ENCODE measurements at places on chromosomes 1 and 21.

- peak; percentile 69 for DNase-seq
Observed at GRCh38 chr1:248823517-248824001, 2.2 kb downstream of the SH3BP5L start.

DNA sequence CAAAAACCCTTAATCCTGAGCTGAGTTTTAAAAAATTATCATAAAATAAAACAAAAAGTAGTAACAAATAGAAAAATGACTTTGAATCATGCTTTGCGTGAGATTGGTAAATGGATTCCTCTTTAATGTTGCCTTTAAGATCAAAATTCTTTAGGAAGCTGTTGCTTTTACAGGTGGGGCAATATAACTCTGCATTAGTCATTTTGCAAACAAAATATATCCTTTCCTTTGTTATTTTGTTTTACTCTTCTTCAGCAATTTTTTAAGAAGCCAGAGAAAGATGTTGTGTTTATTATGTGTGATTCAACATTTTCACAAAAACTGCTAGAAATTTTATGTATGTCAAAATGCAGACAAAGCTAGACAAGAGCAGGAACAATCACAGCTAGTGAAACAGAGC, 50.0 kb downstream of the MARK1 start:
- no peak for DNase-seq

DNA sequence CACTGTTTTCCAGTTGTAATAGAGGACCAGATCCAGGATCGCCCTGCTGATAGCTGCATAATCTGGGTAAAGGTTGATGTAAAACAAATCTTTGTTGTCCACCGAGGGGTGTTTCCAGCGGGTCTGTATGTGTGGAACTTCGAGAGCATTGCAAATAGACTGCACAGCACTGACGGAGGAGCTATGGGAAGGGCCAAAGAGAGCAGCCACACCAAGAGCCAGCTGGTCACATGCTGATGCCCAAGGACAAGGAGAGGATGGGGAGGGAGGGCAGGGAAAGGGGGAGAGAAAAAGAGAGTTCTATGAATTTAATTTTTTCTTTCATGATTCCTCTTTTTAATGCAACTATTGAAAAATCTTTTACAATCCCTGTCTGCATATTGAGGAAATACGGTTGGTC, 250.0 kb downstream of the GRIK1 start:
- DNase-seq: no peak

DNA sequence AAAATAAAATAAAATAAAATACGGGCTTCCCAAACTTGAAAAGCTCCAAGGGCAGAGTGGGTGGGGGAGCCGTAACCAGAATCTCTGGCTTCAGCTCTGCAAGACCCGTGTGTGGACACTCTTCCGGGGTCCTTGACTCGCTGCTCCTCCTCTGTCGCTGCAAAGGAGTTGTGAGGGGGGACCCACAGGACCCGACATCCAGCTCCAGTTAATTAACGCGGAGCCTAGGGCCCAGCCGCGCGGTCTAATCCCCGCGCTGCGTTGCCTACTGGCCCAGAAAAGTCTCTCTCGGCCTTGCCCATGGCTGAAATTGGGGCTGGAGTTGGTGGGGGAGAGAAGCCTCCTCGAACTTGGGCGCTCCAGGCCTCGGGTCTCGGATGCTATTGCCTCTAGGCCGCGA, 1.8 kb downstream of the LMX1A start:
- no peak for DNase-seq

DNA sequence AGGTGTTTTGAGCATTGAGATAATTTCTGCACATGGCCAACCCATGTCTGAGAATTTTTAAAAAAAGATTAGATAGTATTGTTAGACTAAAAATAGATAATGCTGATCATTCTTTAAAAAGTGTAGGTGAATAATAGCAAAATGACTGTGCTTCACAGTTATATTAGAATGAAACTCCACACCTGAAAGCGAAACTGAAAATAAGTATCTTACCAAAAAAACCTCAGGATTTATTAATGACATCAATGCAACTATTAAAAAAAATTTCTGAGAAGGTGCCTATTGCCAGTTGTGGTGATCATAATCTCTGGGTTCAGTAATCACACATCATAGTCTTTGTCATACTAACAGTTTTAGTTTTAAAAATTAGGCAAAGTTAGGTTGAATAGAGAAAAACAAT, 36.5 kb downstream of the PLA2G4A start:
- no peak for DNase-seq

DNA sequence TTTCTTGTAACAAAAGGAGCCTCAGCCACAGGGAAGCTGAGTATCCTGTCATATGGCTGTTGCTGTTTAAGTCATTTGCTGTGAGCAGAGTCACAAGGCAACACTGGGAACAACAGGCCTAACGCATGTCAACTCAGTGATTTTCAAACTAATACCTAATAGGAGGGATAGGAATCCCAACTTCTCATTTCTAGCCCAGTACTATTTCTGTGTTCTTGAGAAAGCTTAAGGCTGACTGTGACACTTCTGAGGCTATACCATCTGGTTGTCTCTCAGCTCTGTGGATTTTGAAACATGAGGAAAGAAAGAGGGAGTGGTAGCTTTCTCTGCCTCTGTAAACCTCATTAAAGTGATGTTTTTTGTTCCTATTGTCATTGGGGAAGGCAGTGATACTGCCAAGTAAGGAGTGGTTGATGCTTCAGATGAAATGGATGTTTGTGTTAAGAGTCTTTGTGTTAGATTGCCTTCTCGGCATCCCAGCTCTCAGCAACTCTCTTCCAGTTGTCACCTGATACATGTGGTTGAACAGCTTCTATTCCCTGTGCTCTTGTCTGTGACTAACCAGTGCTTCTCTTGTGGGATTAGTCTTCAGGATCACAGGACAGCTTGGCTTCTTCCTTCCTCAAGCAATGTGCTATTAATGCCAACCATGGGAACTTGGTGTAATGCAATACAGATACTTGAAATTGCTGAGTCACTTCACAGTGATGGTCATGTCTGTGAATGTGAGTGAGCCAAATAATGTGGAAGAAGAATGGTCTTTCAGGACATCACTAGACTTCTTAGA, 166.8 kb upstream of the IVNS1ABP start:
- DNase-seq: peak; percentile 16

- DNase-seq: no peak
Observed at GRCh38 chr1:55088413-55088812, 49.1 kb downstream of the PCSK9 start.

- no peak for DNase-seq
Observed at GRCh38 chr1:162215902-162216301, 146.4 kb downstream of the NOS1AP start.

DNA sequence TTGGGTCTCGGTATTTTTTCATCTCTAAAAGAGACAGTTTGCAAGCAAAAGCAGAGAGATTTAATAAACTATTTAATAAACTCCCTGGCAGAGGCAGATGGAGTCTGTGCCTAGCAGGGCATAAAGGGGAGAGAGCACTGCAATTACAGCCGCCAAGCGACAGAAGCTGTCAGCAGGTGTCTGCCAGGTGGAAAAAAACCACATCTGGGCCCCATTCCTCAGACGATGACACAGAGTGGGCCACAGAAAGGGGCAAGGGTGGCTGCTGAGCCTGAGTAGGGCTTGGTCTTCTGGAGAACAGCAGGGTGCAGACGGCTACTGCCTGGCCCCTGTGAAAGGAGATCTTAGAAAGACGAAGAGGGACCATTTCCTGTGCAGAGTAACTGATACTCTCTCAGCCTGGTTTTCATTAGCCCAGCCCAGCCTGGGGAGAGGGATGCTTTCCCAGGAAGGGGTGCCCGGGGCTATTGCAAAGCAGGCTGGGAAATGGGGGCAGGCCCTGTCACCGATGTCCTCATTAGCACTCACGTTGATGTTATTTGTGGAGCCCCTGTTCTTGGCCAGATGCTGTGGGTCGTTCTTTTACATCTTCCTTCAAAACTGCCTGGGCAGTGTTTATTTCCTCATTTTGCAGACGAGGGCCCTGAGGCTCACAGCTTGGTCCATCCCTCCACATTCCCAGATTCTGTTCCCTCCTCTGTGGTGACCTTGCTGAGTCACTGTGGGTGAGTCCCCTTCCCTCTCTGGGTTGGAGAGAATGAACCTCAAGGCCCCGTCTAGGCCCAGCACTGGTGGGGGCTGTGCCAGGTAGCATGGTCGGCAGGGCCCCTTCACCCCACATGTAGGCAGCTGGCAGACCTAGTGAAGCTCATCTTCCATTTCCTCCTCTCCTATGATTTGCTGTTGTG, 472.7 kb downstream of the PTPRU start:
- DNase-seq: peak; percentile 79

DNA sequence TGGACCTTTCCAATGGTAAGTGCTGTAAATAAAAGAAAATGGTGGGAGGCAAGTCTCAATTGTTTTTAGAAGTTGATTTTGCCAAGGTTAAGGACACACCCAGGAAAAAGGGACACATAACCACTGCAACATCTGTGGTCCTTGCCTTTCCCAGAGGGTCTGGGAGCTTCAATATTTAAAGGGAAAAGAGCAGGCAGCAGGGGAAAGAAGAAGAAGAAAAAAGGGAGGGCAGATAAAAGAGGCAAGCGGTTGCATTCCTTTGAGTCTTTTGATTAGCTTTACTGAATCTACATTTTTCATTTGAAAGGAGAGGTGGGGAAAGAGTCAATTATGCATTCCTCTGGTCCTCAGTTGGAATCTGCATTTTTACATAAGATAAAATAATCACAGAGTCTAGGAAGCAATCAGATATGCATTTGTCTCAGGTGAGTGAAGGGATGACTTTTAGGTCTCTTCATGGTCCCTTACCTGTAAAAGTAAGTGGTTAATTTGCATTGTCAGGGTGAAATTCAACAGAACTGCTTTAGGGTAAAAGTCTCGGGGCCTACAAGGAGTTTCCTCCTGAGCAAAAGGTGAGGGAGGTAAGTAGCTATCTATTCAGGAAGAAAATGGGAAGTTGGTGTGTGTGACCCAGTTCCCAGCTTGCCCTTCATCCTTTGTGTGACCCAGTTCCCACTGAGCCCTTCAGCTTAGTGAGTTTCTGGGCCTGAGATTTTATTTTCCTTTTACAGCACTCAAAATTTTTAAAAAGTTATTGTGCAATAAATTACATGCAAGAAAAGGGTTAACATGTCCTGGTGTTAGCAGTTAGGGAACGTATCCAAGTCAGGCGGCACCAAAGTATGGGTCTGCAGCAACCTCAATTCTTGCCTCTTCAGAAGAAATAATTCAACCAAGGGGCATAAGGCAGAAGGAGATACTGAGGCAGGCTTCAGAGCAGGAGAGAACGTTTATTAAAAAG, 8.6 kb upstream of the CNIH3 start:
- DNase-seq: no peak

DNA sequence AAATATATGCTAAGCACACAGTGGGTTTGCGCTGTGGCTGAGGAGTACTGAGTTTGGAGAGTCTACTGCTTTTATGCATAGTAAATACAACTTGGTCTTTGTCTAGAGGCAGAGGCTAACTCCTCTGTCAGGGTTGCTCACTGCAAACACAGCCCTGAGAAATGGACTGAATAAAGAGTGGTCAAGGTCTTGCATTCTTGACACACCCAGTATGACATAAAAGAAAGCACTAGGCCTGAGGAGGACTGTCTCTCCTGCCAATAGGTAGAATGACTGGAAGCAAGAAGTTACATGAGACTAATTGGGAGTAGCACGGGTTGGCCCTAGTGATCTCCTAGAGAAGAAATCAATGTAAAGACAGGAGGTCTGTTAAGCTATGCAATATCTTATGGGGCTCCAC, 367.2 kb upstream of the B3GALT2 start:
- DNase-seq: no peak

GRCh38 chr1:211495584-211495983, 3.6 kb upstream of the RD3 start:
- no peak for DNase-seq

- DNase-seq: no peak
Observed at GRCh38 chr1:220872296-220872695, 6.9 kb upstream of the HLX start.

- peak; percentile 28 for DNase-seq
Observed at GRCh38 chr1:117336088-117336817, 31.0 kb upstream of the MAN1A2 start.

DNA sequence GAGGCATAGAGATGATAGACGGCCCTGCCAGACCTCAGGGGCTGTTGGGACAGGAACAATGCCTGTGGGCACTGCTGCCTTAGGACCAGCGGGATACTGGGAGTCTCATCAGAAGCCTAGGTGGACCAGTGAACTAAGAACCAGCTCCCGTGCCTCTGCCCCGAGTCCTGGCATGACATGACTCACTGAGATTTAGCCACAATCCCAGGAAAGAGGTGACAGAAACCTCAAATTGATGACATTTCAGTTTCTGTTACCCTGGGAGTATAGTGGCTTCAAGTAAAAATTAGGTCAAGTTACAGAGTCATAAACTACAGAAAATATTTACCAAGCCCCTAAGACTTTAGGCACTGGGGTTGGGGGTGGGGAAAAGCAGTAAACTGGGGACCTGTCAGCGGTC, 74.6 kb upstream of the GADD45A start:
- DNase-seq: no peak

- no peak for DNase-seq
Observed at GRCh38 chr1:7388141-7388487, 383.0 kb upstream of the VAMP3 start.

DNA sequence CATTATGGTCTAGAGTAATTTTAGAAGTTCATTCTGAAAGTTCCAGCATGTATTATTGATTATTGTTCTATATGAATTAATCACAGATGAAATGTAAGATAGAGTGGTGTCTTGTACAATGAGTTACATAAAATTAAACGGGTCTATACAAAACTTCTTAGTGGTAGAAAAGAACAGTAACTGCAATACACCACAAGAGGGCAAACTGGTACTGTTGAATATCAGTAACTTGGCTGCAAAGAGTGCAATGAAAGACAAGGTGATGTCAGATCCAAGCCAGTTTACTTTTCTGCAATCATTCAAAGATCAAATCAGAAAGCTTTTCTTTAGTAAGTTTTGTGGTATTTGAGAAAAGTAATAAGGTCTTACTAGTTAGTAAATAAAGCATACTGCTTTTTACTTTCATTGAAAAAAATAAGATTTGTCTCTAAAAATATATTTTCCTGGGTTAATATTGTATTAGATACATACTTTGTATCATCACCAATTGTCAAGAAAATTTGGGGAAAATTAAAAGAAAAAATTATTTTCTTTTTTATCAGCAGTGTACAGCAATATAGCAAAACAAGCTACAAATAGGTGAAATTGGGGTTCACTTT, 66.4 kb upstream of the BTG3 start:
- no peak for DNase-seq

GRCh38 chr1:224881762-224882211, 47.7 kb upstream of the DNAH14 start:
- DNase-seq: no peak

DNA sequence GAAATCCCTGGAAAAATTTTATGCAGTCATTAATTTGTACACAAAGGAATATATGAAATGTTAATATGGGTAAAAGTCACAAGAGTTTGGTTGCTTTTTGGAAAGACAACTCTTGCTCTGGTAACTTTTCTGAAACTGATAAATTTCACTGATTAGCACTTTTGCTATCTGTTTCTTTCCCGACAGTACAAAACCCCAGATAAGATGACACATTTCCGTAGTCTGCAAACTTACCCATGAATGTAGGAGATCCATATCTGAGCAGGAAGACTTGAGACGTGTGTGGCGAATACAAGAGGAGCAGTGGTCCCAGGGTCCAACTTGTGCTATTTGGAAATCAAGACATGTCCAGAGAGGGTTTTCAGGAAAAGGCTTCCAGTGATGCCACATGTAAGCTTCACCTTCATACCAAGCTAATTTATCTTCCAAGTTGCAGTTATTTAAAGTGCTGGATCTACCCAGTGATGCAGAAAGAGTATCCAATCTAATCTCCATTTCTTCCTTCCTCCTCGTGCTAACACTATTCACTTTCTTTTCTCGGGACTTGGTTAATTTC, 35.9 kb upstream of the SAMSN1 start:
- no peak for DNase-seq

- no peak for DNase-seq
Observed at GRCh38 chr1:182135946-182136345, 74.4 kb upstream of the ZNF648 start.

GRCh38 chr1:177017287-177017852, 147.1 kb downstream of the ASTN1 start:
- no peak for DNase-seq

Measured in MG63 (cell line).